ENCODE measurements at places on chromosomes 2 and 18.

- peak; percentile 74 for DNase-seq
- H3K36me3 ChIP-seq, result no peaks in the 10 kb centered on the region
- no peaks in the 10 kb centered on the region for H3K4me1 ChIP-seq
Measured at GRCh38 chr18:12236934-12237832, 17.0 kb upstream of the CIDEA start.

DNA sequence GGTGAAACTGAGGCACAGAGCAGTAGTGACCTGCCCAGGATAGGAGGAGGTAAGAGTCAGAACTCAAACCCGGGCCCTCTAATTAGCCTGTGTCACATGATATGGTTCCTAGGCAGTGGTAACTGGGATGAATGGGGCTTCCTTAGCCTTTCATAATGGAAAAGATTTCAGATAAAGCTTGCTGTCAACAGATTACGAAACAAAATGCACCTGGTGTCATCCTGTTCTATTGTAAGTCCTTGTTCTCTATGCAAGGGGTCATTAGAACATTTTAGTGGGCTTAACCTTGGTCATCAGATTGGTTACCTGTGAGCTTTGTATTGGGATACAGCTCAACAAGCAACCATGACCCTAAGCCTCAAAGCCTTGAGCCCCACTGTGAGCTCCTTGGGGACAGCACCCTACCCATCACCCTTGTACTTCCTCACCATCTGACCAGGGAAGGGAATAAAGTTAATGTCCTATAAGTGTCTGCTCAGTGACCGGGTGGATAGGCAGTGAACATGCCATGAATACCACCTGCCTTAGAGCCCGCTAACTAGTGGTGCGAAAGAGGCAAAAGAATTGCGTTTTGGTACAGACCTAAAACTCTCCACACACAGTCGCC, 70.3 kb upstream of the RMDN2 start:
- H3K27me3 ChIP-seq, result no peaks in the 10 kb centered on the region
- DNase-seq, result no peak

GRCh38 chr18:35088921-35089320, 47.7 kb downstream of the MAPRE2 start:
- H3K4me3 ChIP-seq, result no peak overlapping the region
- no peaks in the 10 kb centered on the region for H3K27me3 ChIP-seq
- H3K4me1 ChIP-seq, result peaks cover 6% of the 10 kb centered on the region
- no peak overlapping the region for H3K27ac ChIP-seq
- no peak for DNase-seq

GRCh38 chr2:136331226-136331625, 213.3 kb upstream of the CXCR4 start:
- H3K27ac ChIP-seq, result no peak overlapping the region
- H3K27me3 ChIP-seq, result no peaks in the 10 kb centered on the region
- no peaks in the 10 kb centered on the region for H3K4me1 ChIP-seq
- H3K4me3 ChIP-seq, result no peak overlapping the region
- DNase-seq, result no peak

- no peak for DNase-seq
- no peaks in the 10 kb centered on the region for H3K4me1 ChIP-seq
- no peak overlapping the region for H3K27ac ChIP-seq
- no peaks in the 10 kb centered on the region for H3K36me3 ChIP-seq
Measured at GRCh38 chr2:217751192-217751591, 251.6 kb downstream of the TNS1 start.

GRCh38 chr2:240140920-240141319, 462 bp upstream of the OTOS start:
- H3K27me3 ChIP-seq, result no peaks in the 10 kb centered on the region
- 0 out of 2 replicates have a peak, but pooled peaks cover 4% of the 10 kb centered on the region for H3K4me1 ChIP-seq
- DNase-seq, result no peak
- no peaks in the 10 kb centered on the region for H3K36me3 ChIP-seq
- H3K4me3 ChIP-seq, result no peak overlapping the region

DNA sequence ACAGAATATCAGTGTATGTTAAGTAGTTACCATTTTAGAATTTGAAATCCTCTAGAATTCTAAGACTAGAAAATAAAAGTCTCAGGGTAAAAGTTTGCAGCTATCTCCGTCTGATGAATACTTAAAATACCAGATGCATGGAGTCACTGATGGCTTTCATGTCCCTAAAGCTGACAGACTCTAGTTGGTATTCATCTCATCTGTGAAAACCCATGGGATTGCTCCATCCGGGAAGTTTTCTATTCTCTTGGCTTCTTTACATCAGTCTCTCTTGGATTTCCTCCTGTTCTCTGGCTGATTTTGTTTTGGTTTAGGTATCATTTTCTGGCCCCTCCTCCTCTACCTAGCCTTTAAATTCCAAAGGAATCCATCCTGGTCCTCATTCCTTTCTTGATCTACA, 465.6 kb upstream of the POU3F3 start:
- H3K4me1 ChIP-seq, result no peaks in the 10 kb centered on the region
- H3K36me3 ChIP-seq, result no peaks in the 10 kb centered on the region
- DNase-seq, result no peak
- H3K27me3 ChIP-seq, result no peaks in the 10 kb centered on the region

GRCh38 chr18:67876871-67877270, 360.4 kb upstream of the DSEL start:
- no peak overlapping the region for H3K27ac ChIP-seq
- H3K4me3 ChIP-seq, result no peak overlapping the region
- no peak for DNase-seq
- no peaks in the 10 kb centered on the region for H3K36me3 ChIP-seq
- H3K4me1 ChIP-seq, result no peaks in the 10 kb centered on the region

GRCh38 chr2:167820488-167820887, 426.9 kb downstream of the STK39 start:
- no peak for DNase-seq
- no peaks in the 10 kb centered on the region for H3K36me3 ChIP-seq
- H3K27ac ChIP-seq, result no peak overlapping the region
- no peak overlapping the region for H3K4me3 ChIP-seq
- H3K4me1 ChIP-seq, result no peaks in the 10 kb centered on the region
- no peaks in the 10 kb centered on the region for H3K27me3 ChIP-seq

GRCh38 chr18:43620936-43621335, 343.6 kb upstream of the SYT4 start:
- no peaks in the 10 kb centered on the region for H3K4me1 ChIP-seq
- no peaks in the 10 kb centered on the region for H3K36me3 ChIP-seq
- H3K27me3 ChIP-seq, result no peaks in the 10 kb centered on the region
- H3K4me3 ChIP-seq, result no peak overlapping the region

GRCh38 chr18:2884706-2885285, 38.0 kb downstream of the EMILIN2 start:
- H3K4me1 ChIP-seq, result no peaks in the 10 kb centered on the region
- no peak overlapping the region for H3K27ac ChIP-seq
- no peaks in the 10 kb centered on the region for H3K27me3 ChIP-seq
- no peak overlapping the region for H3K4me3 ChIP-seq
- DNase-seq, result no peak

DNA sequence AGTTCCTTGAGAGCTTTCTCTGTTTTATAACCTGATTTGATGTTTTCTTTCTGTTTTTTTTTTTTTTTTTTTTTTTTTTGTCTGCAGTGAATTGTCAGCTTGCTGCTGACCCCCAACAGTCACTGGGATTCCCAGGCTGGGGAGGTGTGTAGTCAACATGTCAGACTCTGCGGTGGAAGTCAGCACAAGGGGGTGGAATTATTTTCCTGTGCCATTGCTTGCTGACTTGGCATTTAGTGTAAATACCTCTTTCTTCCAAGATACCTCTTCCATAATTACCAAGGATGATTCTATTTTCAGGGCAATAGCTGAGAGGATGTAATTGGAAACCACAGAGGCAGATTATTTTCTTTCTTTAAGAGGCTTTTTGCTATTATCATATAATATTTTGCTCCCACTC, 266.3 kb downstream of the CCDC85A start:
- no peak for DNase-seq
- H3K4me3 ChIP-seq, result no peak overlapping the region
- H3K27me3 ChIP-seq, result no peaks in the 10 kb centered on the region
- H3K27ac ChIP-seq, result no peak overlapping the region
- peaks cover 11% of the 10 kb centered on the region for H3K4me1 ChIP-seq

DNA sequence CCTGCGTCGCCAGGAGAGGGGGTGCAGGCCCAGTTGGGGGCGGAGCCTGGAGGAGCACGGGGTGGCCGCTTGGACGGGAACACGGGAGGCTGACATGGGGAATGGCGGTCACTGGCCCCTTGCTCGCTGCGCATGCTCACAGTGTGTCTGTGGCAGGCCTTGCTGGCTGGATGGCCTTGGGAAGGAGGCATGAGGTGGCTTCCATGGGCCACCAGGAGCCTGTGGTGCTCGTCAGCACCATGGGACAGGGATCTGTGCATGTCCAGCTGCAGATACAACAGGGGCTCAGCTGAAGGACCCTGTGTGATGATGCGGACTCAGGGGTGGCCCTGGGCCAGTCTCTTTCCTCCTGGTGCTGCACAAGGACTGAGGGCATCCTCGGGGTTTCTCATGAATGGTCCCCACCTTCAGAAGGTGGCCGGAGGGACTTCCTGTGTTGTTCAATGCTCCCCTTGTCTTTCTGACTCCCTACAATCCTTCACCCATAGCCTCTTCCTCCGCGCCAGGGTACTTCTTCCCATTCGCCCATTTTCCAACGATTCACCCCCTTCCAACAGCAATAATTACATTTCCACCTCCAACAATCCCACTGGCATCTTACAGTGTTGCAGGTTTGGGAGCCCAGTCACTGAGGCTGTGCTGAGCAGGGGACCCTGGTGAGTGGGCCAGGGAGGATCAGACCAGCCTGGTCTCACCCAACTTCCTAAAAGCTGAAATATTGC, 3.4 kb upstream of the SP140L start:
- no peak overlapping the region for H3K4me3 ChIP-seq
- no peak for DNase-seq
- no peak overlapping the region for H3K27ac ChIP-seq

DNA sequence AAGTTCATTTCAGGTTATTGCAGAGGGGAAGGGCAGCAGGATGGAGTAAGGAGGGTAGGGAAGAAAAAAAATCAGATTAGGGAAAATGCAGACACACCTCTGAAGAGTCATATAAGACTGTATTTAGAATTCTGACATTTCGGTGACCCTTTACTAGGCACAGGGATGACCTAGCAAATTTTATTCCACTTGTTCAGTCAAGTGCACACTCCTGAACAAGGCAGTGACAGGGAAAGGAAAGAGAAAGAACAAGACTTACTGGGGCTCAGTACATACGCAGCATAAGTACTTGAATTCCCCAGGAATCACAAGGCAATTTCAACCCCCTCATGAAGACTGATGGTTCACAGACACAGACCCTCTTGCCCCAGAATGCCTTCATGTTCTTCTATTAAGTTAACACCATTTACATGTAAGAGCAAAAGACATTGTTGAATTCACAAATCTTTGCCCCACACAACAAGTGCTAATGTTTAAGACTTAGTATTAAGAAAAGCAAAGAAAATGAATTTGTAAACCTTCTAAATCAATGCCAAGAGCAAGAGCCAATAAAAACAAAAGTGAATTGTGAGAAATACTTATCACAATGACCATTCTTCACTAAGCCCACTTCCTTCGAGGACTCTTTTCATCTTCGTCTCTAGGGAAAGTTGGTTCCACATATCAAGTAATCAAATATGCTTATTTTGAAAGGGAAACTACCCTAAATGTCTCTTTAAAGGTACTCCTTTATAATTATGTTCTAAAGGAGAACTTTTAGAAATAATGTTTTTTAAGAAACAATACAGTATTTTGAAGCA, 47.0 kb downstream of the COBLL1 start:
- no peaks in the 10 kb centered on the region for H3K36me3 ChIP-seq
- no peaks in the 10 kb centered on the region for H3K27me3 ChIP-seq
- no peak overlapping the region for H3K4me3 ChIP-seq
- DNase-seq, result no peak
- peak overlapping the region; percentile 75 for H3K27ac ChIP-seq

- peaks cover 7% of the 10 kb centered on the region for H3K4me1 ChIP-seq
- H3K4me3 ChIP-seq, result no peak overlapping the region
- no peak for DNase-seq
- H3K27ac ChIP-seq, result no peak overlapping the region
- no peaks in the 10 kb centered on the region for H3K27me3 ChIP-seq
- H3K36me3 ChIP-seq, result peaks cover 3% of the 10 kb centered on the region
Measured at GRCh38 chr2:171436307-171436706, 2.3 kb downstream of the DCAF17 start.

- no peak overlapping the region for H3K4me3 ChIP-seq
- H3K27ac ChIP-seq, result no peak overlapping the region
- H3K4me1 ChIP-seq, result peaks cover 4% of the 10 kb centered on the region
- H3K27me3 ChIP-seq, result no peaks in the 10 kb centered on the region
Measured at GRCh38 chr2:16283071-16283850, 342.9 kb downstream of the MYCN start.

GRCh38 chr18:34542625-34543024, 167.5 kb upstream of the DTNA start:
- no peaks in the 10 kb centered on the region for H3K36me3 ChIP-seq
- no peaks in the 10 kb centered on the region for H3K27me3 ChIP-seq
- H3K27ac ChIP-seq, result no peak overlapping the region
- DNase-seq, result no peak

- no peak for DNase-seq
- no peaks in the 10 kb centered on the region for H3K4me1 ChIP-seq
- no peaks in the 10 kb centered on the region for H3K27me3 ChIP-seq
- no peaks in the 10 kb centered on the region for H3K36me3 ChIP-seq
Measured at GRCh38 chr2:176293334-176293733, 24.1 kb downstream of the MTX2 start.

- H3K4me1 ChIP-seq, result no peaks in the 10 kb centered on the region
- no peaks in the 10 kb centered on the region for H3K27me3 ChIP-seq
- no peak overlapping the region for H3K4me3 ChIP-seq
- no peaks in the 10 kb centered on the region for H3K36me3 ChIP-seq
- DNase-seq, result no peak
- H3K27ac ChIP-seq, result no peak overlapping the region
Measured at GRCh38 chr2:124018890-124019289, 6.2 kb upstream of the CNTNAP5 start.

DNA sequence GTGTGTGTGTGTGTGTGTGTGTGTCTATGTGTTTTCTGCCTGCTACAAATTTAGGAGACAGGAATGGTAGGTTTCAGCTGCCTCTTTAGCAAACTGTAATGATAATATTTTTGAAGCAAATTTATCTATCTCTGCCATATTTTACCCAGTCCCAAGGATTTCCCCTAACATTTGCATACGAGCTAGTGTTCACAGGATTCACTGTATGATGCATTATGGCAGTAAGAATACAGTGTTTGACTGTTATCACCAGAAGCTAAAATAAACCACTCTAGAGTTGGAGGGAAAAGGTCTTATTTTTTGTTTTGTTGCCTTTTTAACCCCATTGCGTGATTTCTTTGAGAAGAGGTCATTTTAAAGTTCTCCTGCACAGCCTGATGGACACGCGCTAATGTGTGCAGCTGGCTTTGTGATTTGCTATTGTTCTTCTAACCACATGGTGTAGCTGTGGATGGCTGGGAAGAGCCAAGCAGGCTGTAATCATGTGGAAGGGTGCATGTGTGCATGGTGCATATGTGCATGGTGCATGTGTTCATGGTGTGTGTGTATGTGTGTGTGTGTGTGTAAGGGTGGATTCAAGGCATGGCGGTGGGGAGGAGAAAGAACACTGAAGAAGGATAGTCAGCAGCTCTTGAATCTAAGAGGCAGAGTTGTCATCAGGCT, 62.4 kb downstream of the PLB1 start:
- DNase-seq, result no peak
- no peaks in the 10 kb centered on the region for H3K36me3 ChIP-seq
- H3K27me3 ChIP-seq, result no peaks in the 10 kb centered on the region

GRCh38 chr2:86703704-86704361, 16.3 kb upstream of the RMND5A start:
- H3K27ac ChIP-seq, result peak overlapping the region; percentile 83
- DNase-seq, result no peak
- H3K4me3 ChIP-seq, result no peak overlapping the region
- no peaks in the 10 kb centered on the region for H3K27me3 ChIP-seq

- no peak overlapping the region for H3K4me3 ChIP-seq
- DNase-seq, result no peak
- no peak overlapping the region for H3K27ac ChIP-seq
- no peaks in the 10 kb centered on the region for H3K4me1 ChIP-seq
Measured at GRCh38 chr18:74692367-74693013, 94.8 kb downstream of the ZNF407 start.

Measured in Caco-2 (cell line).